AG04450 (cell line): ENCODE measurements at places on chromosomes 11 and 22. TPM values are rescaled to one million over a fixed set of nuclear protein-coding genes. Genes with fewer than 3 reads are reported as not detected.

DNA sequence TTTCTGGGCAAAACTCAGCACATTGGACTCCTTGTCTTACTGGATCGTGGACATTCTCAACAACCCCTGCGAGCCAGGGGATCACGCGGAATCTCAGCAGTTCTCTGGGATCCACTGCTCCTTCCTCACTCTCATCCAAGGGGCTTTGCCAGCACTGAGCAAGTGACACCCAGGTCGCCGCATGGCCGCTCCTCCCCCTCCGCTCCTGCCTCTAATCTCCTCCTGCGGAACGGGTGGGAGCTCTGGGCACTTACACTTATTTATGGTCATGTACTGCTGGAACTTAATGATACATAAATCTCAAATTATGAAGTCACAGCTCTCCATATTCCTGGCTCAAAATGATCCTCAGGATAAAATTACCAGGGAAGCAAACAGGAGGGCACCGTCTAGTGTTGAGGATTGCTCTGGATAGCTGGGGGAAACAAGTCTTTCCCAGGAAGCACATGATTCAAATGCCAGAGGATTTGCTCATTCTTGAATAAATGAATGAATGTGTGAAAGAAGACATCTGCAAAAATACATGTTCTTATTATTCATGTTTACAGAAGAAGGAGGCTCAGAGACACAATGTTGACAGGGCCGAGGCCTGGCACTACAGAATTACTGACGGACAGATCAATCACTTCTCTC lies 1077.3 kb downstream of the TBC1D22A start:
- DNase-seq: no peak

DNA sequence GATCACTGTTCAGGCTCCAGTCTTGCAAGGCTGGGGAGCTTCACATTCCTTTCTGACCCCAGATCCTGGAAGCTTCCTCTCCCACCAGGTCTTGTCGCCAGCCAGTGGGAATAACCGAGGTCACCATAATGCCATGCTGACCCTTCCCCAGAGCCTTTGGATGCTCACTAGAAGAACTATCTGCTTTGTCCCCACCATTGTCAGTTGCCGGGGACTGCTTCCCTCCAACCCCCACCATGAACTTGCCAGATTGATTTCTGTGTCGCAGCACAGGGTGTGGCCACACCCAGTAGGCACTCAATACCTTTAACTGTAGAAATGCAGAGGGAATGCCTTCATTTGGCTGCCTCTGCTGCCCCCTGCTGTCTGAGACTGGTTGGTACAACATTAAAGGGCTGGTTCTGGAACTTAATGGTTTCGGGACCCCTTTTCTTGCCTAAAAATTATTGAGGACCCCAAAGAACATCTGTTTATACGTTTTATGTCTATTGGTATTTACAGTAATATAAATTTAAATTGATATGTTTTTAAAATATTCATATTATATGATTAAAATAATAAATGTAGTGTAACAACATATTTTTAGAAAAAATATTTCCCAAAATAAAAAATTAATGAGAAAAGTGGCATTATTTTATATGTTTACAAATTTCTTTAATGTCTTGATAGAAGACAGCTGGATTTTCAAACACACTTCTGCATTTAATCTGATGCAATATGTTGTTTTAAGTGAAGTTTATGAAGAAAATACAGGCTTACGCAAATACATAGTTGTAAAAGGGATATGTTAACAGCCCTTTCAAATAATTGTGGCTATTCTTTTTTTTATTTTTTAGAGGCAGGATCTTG lies 6.7 kb upstream of the GDPD5 start:
- DNase-seq: no peak

- no peak for DNase-seq
These were observed 1091.9 kb upstream of the RAG2 start for GRCh38 chr11:37689951-37690350.

DNA sequence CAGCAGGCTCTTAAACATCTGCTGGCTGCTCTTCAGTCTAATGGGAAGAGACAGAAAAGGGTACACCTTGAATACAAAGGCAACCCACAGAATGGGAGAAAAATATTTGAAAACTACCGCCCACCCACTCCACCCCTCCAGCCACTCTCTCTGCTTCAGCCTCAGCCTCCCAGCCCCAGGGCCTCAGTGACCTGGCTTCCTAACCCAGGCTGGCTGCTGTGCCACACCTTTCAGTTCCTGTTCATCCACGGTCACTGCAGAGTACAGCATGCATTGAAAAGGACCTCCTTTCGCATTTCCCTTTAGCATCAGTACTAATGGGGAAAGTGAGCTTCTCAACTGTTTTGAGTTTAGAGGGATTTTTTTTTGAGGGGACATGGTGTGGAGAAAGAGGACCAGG lies 28.8 kb upstream of the SERPIND1 start:
- no peak for DNase-seq

DNA sequence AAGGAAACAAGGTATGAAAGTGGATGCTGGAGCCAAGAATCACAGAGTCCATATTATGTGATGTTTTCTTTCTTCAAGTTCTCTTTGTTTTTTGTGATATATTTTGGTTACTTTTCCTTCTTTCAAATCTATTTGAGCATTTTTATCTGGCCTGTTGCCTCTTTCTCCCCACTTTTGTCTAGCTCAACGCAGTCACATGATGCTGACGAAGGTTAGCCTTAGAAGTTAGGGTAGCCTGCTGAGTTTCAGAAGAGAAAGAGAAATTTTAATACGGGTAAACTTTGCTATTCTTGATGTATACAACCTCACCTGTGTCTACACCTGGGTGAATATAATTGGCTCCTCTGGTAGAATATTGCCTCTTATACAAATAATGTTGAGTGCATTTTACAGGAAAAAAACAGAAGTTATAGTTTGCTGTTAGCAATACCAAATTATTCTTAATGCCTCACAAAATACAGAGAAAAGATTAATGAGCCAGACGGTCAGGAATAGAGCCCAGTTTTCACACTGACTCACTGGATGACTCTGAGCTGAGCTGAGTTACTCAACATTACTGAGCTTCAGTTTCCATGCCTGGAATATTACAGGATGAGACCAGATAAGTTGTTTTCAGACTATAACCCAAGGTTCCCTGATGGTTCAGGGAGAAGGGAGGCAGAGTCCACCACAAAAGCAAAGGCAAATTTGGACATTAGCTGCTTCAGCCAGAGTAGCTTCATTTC lies 161.6 kb upstream of the BDNF start:
- peak; percentile 71 for DNase-seq

DNA sequence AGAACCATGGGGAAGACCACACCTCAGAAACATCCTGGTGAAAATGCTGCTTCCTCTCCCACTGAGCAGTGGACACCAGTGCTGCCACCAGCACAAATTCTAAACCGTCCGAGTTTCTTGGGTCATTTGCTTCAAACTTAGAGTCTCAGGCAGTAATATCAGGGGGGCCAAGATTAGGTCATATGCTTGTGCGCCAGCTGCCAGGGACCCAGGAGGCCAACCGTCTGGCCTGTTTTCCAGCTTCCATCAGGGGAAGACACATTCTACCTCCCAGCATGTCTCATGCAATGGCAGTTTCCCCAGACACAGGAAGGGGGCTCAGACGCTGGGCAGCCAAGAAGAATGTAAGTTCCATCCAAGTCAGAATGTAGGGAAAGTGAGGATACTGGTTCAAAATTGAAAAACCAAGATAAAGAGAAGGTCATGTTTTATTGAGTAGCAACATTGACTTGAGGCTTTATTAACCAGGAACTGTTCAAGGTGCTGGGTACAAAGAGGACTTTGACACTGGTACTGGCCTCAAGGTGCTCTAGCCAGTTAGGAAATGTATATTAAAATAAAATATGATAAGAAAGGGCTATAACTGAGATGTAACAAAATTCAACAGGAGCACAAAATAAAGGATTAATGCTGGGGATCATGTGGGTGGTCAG lies 59.7 kb upstream of the EED start:
- DNase-seq: no peak

DNA sequence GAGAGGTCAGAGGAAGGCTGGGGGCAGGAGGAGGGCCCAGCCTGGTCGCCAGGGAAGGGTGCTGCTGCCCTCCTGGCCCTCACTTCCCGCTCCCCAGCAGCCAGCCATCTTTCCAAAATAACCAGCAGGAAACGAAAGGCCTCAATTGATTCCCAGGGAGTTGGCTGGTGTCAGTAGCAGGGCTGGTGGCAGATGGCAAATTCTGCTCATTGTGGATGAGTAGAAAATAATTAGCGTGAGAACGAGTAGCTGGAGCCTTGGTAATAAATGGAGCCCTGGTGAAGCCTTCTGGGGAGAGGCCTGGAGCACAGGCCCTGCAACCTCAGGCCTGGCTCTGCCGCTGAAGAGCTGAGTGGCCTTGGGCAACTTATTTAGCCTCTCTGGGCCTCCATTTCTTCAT lies 31.3 kb downstream of the DAGLA start:
- no peak for DNase-seq

GRCh38 chr22:47293368-47294221 lies 531.1 kb downstream of the TBC1D22A start:
- DNase-seq: no peak

GRCh38 chr11:45777127-45777969 lies 27.6 kb upstream of the SLC35C1 start:
- no peak for DNase-seq

GRCh38 chr11:80636999-80637398 lies 1196.2 kb upstream of the TENM4 start:
- no peak for DNase-seq

DNA sequence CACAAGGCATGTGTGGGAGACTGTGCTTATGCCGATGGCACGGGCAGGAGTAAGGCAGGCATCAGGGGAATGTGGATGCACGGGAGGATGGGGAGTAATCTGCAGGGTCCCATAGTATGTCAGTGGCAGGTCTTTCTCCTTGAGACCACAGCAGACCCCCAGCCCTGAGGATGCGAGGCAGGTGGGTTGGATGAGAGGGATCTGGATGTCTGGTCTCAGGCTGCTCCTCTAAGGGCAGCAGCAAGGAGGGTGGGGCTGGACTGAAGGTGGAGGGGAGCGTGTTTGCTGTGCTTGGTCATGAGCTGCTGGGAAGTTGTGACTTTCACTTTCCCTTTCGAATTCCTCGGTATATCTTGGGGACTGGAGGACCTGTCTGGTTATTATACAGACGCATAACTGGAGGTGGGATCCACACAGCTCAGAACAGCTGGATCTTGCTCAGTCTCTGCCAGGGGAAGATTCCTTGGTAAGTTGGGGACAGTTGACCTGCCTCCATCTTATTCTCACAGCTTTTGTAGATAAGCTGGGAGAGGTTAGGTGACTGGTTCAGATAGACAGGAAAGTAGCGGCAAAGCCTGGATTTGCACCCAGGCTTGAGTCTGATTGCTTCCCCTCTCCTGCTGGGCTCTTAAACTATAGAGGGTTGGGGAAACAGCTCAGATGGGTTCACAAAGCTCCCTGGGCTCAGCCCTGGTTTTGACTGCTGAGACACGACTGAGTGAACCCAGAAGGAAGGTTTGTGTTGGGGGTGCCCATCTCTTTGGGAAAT lies at the start of gene APOL1:
Gene APOL1 (plus strand): TSS at position 380 of the 769 bp plus-strand sequence. CDS start 1,823 bp downstream, outside the sequence.
- no peak for DNase-seq

Gene ZBED4
- polyA plus RNA-seq: 6.3 and 7.5 TPM in 2 replicates

Gene SHISAL1
- polyA plus RNA-seq: 2.3 and 2.4 TPM in 2 replicates

Gene CNGA4
- polyA plus RNA-seq: 0.04 and 0.07 TPM in 2 replicates

Gene RASSF10
- not detected in 2 replicates for polyA plus RNA-seq

Gene MACROD1
- polyA plus RNA-seq: 8.0 and 8.1 TPM in 2 replicates
